Memory B cell (primary cell): ENCODE measurements at places on chromosomes 6 and 20.

DNA sequence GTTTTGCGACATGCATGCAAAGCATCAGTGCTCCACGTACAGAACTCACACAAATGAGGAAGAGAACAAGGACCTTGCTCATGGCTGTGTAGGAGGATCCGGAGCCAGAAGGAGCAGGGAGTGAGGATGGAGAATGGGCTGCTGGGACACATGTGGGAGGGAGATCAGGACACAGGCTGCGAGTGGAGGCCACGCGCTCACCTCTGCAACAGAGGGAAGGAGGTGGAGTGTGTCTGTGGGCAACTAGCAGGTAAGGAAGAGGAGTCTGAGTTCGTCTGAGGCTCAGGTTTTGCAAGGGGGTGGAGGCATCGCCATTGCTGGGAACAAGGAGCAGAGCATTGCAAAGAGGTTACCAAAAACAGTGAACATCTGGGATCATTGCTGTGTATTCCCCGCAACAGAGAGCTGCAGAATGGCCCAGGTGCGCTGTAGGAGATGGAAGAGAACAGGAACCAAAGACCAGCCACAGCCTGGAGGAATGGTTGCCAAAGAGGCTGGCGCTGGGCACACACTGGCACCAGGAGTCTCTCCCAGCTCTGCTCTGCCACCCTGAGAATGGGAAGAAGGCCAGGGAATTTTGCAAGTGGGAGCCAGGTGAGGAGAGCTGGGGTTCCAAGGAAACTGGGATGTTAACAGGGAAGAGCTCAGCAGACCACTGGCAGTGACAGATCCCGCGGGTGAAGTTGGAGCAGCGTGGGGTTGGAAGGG lies 90.0 kb upstream of the RPS6KA2 start:
- DNase-seq, result no peak

GRCh38 chr6:51283723-51284355 lies 465.2 kb downstream of the TFAP2B start:
- no peak for DNase-seq

GRCh38 chr6:43819958-43820357 lies 49.9 kb downstream of the VEGFA start:
- no peak for DNase-seq

GRCh38 chr6:22613695-22614094 lies 44.3 kb downstream of the HDGFL1 start:
- no peak for DNase-seq

DNA sequence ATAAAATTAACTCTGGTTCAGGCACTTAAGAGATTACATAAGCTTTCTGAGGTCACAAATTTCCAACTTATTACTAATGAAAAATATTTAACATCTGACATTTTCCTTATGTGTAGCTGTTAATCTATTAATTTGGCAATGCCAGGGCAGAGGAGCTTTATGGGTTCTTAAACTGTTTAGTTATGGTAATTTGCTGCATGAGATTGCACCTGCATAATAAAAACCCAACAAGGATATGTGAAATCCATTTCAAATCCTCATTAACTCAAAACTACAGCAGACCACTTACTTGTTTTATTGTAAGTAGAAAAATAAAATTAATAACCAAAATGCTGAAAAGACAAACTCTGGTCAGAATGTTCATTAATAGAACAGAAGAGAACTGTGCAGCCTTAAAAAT lies 98.1 kb downstream of the PREP start:
- DNase-seq, result no peak

DNA sequence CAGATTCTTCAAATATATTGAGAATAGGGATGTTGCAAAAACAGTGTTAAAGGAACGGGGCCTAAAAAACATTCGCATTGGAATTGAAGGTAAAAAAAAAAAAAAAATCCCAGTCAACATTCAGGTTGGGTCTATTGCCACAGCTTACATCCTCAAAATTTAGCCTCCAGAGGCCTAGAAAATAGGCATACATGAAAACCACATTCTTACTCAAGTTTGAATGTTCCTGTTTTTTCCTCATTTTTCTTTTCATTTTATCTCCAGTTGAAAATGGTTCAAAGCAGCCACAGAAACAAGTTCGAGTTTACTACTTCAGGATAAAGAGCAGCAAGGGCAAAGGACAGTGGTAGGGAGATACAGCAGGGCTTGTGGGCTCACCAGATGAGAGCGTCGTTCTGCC lies 41.9 kb downstream of the KCTD20 start:
- no peak for DNase-seq

DNA sequence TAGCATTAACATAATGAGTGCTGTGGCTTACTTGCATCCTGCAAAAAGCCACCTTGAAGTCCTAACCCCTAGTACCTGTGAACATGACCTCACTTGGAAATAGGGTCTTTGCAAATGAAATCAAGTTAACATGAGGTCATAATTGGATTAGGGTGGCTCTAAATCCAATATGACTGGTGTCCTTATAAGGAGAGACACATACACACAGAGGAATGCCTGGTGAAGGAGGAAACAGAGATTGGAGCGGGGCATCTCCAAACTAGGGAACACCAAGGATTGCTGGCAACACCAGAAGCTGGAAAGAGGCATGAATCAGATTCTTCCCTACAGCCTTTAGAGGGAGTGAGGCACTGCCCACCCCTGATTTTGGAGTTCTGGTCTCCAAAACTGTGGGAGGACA lies 17.6 kb upstream of the RPS6KA2 start:
- DNase-seq, result no peak

GRCh38 chr20:19653327-19653726 lies 104.7 kb upstream of the RIN2 start:
- DNase-seq, result no peak

GRCh38 chr6:51213811-51214210 lies 395.1 kb downstream of the TFAP2B start:
- DNase-seq, result no peak

- no peak for DNase-seq
These were observed 72.2 kb upstream of the PBOV1 start for GRCh38 chr6:138290423-138290962.

DNA sequence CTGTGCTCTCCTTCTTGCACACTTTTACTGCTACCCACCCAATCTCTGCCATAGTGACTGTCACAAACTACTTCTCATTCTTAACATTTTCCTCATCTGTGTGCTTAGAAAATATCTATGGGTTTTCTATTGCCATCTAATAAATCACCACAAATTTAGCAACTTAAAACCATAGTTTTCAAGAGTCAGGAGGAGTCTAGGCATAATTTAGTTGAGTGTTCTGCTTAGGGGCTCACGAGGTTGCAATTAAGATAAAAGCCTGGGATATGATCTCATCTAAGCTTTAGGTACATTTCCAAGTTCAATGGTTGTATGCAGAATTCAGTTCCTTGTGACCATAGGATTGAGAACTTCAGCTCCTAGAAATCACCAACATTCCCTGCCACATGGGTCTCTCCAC lies 98.8 kb downstream of the CLVS2 start:
- no peak for DNase-seq

DNA sequence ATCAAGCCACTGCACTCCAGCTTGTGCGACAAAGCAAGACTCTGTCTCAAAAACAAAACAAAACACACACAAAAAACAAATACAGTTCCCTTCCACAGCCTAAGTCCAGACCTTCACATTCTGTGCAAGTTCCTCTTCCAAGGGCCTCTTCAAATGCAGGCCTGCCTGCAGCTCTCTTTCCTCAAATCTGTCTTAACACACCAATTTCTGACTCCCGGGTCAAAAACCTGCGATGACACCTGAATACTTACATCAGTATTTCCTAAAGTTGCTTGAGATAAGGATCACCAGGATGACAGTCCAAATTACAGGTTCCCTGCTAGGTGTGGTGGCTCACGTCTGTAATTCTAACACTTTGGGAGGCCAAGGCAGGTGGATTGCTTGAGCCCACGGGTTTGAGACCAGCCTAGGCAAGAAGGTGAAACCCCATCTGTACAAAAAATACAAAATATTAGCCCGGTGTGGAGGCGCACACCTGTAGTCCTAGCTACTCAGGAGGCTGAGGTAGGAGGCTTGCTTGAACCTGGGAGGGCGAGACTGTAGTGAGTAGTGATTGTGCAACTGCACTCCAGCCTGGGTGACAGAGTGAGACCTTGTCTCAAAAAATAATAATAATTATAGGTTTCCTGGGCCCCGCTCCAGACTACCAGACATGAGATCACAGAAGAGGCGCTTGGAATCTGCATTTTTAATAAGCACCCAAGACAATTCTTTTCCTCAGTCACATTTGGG lies 8.8 kb upstream of the PARD6B start:
- DNase-seq, result no peak
